ENCODE measurements at places on chromosomes 11 and 22.

GRCh38 chr11:42013656-42014201, 554.3 kb upstream of the LRRC4C start:
- DNase-seq: no peak

DNA sequence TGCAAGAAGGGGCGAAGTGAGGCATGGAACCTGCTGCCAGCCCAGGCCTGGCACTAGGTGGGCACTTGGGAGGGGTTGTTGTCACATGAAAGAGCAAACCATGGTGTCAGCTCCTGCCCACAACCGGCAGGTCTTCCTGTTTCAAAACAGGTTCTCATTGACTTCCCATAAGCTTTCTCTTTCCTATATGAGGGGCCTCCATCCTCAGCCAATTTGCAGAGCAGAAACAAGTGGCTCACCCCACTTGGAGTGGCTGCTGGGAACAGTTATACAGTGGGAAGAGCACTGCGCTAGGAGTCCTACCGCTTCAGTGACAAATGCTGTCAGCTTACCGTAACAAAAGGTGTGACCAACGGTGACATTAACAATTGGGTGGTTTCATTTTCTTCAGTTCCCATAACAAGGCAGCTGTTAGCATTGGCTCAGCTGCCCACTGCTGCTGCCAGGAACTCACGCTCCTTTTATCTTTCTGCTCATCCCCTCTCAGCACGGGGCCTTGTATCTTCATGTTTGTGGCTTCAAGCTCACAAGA, 10.2 kb upstream of the SSTR3 start:
- no peak for DNase-seq

DNA sequence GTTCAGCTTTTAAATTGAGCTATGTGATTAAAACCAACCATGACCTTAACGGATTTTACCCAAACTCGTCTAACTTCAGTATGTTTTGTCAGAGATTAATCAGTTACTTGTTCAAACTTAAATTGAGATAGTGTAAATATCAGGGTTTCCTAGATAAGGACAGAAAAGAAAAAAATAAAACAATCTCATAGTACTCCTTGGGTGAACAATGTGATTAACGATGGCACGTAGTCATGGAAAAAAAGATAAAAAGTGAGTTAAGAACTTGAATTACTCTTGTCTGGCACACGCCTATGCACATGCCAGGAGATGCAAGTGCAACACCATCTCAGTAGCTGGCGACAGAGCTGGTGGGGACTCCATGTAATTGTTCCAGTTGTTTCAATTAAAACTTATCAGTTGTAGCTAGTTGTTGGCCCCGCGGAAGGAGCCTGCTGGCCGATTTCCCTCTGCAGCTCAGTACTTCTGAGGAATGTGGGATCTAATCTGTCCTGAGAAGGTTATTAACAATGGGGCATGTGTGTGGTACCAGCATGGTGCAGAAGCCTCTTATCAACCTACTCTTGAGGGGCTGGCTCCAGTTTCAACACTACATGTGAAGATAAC, 3.0 kb downstream of the RASSF10 start:
- no peak for DNase-seq

- DNase-seq: no peak
Measured at GRCh38 chr11:46673713-46674462, 26.5 kb downstream of the ARHGAP1 start.

DNA sequence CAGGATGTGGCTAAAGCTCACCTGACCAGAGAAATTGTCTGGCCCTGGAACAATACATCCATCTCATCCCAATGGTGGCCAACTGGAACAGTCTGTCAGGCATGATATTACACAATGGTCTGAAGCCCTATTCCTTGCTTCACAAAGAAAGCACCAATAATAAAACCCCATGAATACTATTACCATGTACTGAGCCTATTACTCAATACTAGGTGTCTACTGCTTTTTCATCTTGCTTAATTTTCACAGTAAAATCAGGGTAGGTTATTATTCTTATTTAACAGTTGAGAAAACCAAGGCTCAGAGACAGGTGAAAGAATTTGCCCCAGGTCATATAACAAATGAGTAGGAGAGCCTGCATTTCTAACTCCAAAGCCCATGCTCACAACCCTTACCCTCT, 68.9 kb upstream of the CAPRIN1 start:
- DNase-seq: no peak

Data from stimulated activated CD4-positive, alpha-beta T cell treated with anti-CD3 and anti-CD28 coated beads, Interleukin-1b, Interleukin-23, amount 100 ng/mL, for 4 hours (primary cell).